Activated CD4-positive, alpha-beta T cell treated with anti-CD3 and anti-CD28 coated beads for 24 hours (primary cell): ENCODE measurements at places on chromosomes 6 and 20.

DNA sequence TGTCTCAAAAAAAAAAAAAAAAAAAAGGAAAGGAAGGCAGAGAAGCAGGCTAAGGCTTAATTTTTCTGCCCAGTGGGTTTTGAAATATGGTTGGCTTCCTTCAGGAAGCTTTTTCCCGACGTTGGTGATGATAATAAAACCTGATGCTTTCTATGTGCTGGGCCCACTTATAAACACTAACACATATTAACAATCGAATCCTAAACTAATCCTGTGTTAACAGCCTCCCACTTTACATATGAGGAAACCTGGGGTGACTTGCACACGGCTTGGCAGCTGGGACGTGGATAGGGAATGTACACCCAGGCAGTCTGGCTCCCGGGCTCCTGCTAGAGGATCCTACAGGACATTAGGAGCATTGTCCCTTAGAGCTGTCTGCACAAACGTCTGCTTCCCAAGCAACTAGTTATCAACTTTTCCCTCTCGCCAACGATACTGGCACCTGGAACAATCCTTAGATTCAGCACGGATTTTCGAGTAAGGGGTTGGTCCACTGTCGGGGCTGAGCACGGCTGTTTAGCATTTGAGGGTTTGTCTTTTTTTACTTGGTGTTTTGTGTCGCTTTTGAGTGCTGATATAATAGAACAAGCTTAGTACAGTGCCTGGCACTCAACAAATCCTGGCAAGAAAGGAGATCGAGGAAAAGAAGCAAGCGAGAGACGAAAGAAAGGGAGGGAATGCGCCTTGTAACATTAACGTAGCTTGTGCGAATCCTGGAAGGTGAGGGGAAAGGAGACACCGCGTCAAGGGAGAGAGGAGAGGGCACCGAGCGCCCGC lies 622 bp upstream of the KIZ start:
- DNase-seq, result no peak

DNA sequence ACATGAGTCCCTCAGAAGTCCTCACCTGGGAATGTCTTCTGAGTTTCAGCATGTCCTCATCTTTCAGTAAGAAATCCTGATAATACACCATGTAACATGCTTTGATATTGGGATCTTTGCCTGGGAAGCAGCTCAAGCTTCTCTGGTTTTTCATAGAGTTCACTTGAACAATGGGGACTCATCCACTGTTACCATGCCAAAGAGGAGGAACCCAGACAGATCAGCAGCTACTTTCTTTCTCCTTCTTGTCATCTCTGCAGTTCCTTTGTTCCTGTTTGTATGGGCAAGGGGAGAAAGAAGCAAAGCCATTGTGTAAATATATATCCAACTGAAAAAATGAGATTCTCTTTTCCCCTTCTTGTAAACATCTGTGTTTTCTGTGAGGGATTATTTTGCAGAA lies 450.6 kb upstream of the HS3ST5 start:
- no peak for DNase-seq

DNA sequence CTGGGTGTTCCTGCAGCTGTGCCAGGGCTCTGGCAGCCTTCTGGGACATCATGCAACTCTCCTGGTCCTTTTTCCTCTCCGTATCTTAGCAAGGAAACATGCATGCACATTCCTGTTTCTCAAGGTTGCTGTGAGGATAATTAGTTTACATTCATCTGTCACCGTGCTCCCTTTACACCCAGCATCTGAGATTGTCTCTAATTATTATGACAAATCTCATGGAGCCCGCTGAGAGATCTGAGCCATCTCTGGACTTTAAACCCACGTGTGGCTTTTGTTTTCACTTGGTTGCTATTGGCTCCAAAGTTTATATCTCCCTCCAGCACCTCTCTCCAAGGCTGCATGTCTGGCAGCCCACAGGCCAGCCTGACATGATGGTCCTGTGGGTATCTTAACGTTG lies 167.6 kb downstream of the UNC5CL start:
- DNase-seq, result no peak

- DNase-seq, result no peak
These were observed 35.3 kb downstream of the KIF16B start for GRCh38 chr20:16537918-16538317.

GRCh38 chr6:75446241-75446880 lies 47.2 kb downstream of the FILIP1 start:
- DNase-seq, result no peak

DNA sequence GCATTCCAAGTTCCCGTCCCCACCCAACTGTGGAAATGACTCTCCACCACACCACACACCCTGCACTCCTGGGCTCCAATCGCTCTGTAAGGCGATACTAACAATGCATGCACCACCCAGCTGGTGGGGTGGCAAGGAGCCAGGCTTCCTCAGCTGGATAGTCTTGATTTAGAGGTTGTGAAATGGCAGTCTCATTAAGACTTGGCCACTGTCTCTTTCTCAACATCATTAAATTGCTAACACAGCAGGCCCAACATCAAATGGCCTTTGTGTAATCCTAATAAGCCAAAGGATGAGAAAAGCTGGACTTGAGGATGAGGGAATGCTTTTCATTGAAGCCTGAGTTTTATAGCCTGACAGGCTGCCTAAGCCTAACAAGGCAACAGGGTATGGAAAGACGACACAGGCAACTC lies 223.7 kb downstream of the GMDS start:
- DNase-seq, result no peak

GRCh38 chr6:109782491-109782999 lies 91.4 kb downstream of the FIG4 start:
- DNase-seq, result no peak

DNA sequence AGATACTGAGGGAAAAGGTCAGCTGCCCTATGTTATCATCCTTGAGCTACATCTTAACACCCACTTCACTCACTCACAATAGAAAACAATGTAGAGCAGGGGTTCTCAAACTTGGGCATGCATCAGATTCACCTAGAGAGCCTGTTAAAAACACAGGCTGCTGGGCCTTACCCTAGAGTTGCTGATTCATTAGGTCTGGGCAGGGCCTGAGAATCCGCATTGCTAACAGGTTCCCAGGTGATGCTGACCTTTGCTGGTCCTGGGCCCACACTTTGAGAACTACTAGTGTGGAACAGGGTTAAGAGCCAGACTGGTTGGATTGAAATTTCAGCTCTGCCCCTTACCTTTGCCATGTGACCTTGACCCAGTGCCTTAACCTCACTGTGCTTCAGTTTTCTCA lies 25.1 kb downstream of the RSPO4 start:
- DNase-seq, result no peak
